ENCODE measurements at places on chromosomes 3 and 15. TPM values are rescaled to one million over a fixed set of nuclear protein-coding genes. Genes with fewer than 3 reads are reported as not detected.

The KCNAB1 gene
- total RNA-seq, result 2.4 TPM

DNA sequence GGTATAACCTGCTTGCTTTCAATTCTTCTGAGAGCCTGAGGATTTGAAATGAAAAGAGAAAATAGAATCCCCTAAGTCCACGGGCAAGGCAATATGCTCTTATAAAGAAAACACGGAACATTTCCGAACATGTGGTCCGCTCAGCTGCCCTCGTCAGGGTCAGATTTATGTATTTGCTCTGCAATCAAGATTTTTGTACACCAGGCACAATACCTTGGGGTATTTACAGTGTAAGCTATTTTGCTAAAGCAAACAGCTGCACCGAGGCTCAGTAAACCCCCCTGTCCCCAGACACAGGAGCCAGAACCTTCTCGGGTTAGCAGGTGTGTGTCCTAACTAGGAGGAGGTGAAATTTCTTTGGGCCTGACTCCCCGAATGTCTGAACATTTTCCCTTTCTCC lies 155.8 kb upstream of the LRIG1 start:
- no peaks in the 10 kb centered on the region for H3K4me1 ChIP-seq
- peak; percentile 39 for DNase-seq
- H3K27ac ChIP-seq, result no peak overlapping the region
- no peaks in the 10 kb centered on the region for H3K36me3 ChIP-seq
- H3K27me3 ChIP-seq, result no peaks in the 10 kb centered on the region

DNA sequence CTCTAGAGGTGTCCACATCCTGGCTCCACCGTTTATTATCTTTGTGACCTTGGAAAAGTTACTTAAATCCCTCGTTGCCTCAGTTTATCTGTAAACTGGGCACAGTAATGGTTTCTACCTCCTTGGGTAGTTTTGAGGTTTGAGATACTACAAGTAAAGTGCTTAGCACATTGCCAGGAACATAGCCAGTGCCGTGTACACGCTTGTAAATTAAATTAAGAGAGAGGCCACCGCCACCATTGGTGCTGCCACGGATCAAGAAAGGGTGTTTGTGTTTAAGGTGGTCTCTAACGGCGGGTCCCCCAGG lies 5.8 kb upstream of the WNT7A start:
- peaks cover 19% of the 10 kb centered on the region for H3K27me3 ChIP-seq
- H3K4me3 ChIP-seq, result no peak overlapping the region
- no peaks in the 10 kb centered on the region for H3K36me3 ChIP-seq

DNA sequence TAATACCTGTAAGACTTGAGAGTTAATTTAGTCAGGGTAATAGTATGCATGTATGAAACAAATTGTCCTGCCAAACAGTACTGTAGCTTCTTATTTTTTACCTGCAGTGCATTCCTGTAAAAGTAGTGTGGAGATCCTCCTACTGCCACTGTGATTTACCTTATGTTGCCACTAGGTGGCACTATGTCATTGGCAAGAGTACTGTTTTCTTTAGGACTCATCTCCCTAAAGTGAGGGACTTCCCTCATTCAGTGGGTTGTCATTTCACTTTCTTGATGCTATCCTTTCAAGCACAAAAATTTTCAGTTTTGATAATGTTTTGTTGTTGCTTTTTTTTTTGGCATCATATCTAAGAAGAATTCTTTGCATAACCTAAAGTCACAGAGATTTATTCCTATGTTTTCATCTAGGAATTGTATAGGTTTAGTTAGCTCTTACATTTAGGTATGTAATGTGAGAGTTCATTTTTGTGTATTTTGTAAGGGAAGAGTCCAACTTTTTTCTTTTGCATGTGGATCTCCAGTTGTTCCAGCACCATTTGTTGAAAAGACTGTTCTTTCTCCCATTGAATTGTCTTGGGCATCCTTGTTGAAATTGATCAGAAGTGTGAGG lies 105.7 kb downstream of the AKAP13 start:
- H3K27ac ChIP-seq, result no peak overlapping the region
- peaks cover 6% of the 10 kb centered on the region for H3K4me1 ChIP-seq
- H3K27me3 ChIP-seq, result no peaks in the 10 kb centered on the region
- peak; percentile 31 for DNase-seq
- H3K36me3 ChIP-seq, result no peaks in the 10 kb centered on the region

DNA sequence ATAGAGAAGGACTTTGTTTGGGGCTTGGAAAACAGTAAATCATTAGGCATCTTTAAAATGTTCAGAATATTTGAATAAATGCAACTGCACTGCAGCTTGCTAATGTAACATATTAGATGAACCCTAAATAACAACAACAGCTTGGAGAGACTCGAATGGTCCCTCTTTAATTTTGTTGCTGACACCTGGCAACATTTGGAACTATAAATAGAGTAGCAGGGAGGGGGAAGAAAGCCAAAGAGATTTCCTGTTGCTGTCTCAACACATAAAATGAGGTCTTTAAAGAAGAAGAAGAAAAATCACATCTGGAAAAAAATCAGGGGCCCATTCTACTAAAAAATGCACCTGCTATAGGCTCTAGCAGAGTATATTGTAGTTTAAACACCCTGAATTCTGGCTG lies 49.9 kb upstream of the DPPA4 start:
- peaks cover 2% of the 10 kb centered on the region for H3K27me3 ChIP-seq
- no peak overlapping the region for H3K4me3 ChIP-seq
- no peaks in the 10 kb centered on the region for H3K36me3 ChIP-seq
- H3K4me1 ChIP-seq, result no peaks in the 10 kb centered on the region

DNA sequence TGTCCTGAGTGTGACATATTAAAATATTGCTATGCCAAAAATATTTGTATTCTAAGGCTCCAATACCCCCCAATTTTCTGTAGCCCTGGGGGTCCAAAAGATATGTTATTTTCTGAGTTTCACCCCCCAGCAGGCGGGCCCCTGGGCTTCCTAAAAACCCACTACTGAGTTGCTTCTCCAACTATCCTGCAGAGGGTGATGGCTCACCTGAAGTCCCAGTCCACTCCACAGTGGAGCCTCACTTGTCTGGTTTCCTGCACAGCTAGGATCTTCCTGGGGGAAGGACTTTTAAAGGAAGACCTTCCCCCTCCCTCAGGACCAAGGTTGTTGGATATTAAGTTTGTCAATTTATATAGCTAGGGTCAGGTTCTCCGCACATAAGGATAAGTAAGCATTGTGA lies 1181.4 kb downstream of the ROBO2 start:
- no peaks in the 10 kb centered on the region for H3K27me3 ChIP-seq
- no peaks in the 10 kb centered on the region for H3K4me1 ChIP-seq
- no peak overlapping the region for H3K27ac ChIP-seq
- no peak overlapping the region for H3K4me3 ChIP-seq

DNA sequence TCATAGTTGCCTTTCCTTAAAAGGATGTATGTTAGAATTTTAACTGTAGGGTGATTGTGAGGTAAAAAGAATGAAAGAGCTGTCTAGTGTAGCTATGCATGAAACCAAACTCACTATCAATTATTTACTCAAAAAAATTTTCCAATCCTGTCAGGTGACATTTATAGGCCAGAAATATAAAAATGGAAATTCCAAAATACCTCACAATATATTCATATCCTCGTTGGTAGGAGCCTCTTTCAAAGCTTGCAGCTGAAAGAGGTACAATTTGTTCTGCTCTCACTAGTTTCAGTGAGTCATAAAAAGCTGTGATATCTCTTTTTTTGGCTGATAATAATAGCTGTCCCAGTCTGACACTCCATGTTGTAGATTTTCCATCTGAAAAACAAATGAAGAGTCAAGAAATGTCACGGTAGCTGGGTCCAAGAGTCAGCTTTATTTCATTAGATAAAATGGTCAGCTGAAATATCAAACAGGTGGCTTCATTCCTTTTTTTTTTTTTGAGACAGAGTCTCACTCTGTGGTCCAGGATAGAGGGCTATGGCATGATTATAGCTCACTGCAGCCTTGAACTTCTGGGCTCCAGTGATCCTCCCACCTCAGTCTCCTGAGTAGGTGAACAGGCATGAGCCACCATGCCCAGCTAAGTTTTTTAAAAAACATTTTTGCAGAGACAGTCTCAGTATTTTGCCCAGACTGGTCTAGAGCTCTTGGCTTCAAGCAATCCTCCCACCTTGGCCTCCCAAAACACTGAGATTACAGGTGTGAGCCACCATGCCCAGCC lies 50.8 kb upstream of the XRN1 start:
- peaks cover 9% of the 10 kb centered on the region for H3K36me3 ChIP-seq
- H3K4me1 ChIP-seq, result no peaks in the 10 kb centered on the region
- H3K27ac ChIP-seq, result no peak overlapping the region
- H3K27me3 ChIP-seq, result no peaks in the 10 kb centered on the region

DNA sequence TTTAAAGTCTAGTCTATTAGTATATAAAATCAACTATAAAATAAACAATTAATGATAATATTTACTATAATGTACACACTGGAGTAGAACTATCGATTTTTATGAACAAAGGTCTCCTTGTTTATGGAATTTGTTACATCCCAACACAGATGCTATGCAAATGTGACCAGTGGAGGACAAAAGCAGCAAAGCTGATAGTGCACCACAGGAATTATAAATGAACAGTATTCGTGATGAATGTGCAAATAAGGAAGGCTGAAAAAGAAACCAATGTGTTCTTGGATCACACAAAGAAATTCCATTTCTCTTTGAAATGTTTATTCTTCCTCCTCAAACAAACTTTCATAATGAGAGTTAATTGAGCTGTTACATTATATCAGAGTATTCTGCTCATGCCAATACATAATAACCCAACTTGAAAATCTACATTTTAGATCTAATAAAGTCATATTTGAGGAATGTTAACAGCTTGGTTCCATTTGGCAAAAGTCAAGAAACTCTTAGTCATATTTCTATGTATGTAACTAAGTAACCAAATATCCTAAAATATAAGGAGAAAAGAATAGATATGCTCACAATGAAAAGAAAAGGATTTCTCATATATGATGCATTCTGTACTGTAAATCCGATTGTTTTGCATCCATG lies 79.3 kb downstream of the NEK10 start:
- H3K4me1 ChIP-seq, result no peaks in the 10 kb centered on the region
- H3K4me3 ChIP-seq, result no peak overlapping the region
- H3K27me3 ChIP-seq, result no peaks in the 10 kb centered on the region
- DNase-seq, result no peak

Data from lung (tissue), 17 donors.